ENCODE measurements at places on chromosomes 4 and X. TPM values are rescaled to one million over a fixed set of nuclear protein-coding genes. Genes with fewer than 3 reads are reported as not detected.

EDNRA gene
- 22.2 TPM for total RNA-seq

TMEM156 gene
- total RNA-seq, result not detected

P2RY4 gene
- total RNA-seq, result 1.4 TPM

MGST2 gene
- total RNA-seq, result 24.3 TPM

FIP1L1 gene
- total RNA-seq, result 57.9 TPM

LEF1 gene
- total RNA-seq, result 0.54 TPM

NMU gene
- not detected for total RNA-seq

MAGEC3 gene
- 1.8 TPM for total RNA-seq

NPY2R gene
- total RNA-seq, result 1.6 TPM

GLRA3 gene
- total RNA-seq, result not detected

RRH gene
- 1.2 TPM for total RNA-seq

LARP1B gene
- 42.5 TPM for total RNA-seq

FRMD7 gene
- 0.27 TPM for total RNA-seq

CT45A2 gene
- total RNA-seq, result not detected

C4orf50 gene
- total RNA-seq, result 0.14 TPM

APOOL gene
- total RNA-seq, result 22.9 TPM

AWAT2 gene
- total RNA-seq, result not detected

RADX gene
- total RNA-seq, result 0.81 TPM

PCDH11X gene
- 35.2 TPM for total RNA-seq

KDR gene
- total RNA-seq, result 10.0 TPM

DDX53 gene
- total RNA-seq, result not detected

CCDC158 gene
- total RNA-seq, result 2.8 TPM

GLOD5 gene
- not detected for total RNA-seq

CPLX1 gene
- 1.2 TPM for total RNA-seq

WDFY3 gene
- total RNA-seq, result 116 TPM

NHS gene
- 29.6 TPM for total RNA-seq

WFS1 gene
- 77.9 TPM for total RNA-seq

MYOZ2 gene
- total RNA-seq, result 11.0 TPM

MAGED4B gene
- 3.2 TPM for total RNA-seq

AVPR2 gene
- not detected for total RNA-seq

MAGIX gene
- total RNA-seq, result 16.8 TPM

IL2 gene
- total RNA-seq, result not detected

CCSER1 gene
- 1.5 TPM for total RNA-seq

ATP2B3 gene
- 0.68 TPM for total RNA-seq

VCX gene
- total RNA-seq, result not detected

ARHGEF9 gene
- 116 TPM for total RNA-seq

FHDC1 gene
- total RNA-seq, result 0.35 TPM

RAI2 gene
- total RNA-seq, result 21.5 TPM

GAGE12F gene
- total RNA-seq, result not detected

Measured in thoracic aorta (tissue), 2 donors.